HS-27A (cell line): ENCODE measurements at places on chromosomes 5 and 9.

GRCh38 chr5:61965069-61965468 lies 340.9 kb upstream of the KIF2A start:
- no peak for DNase-seq

- DNase-seq = no peak
These were observed 89.2 kb upstream of the ERBIN start for GRCh38 chr5:65837139-65837538.

- DNase-seq = peak; percentile 8
These were observed 36.3 kb upstream of the EBF1 start for GRCh38 chr5:159135896-159136531.

- DNase-seq = no peak
These were observed 97.4 kb downstream of the OSTF1 start for GRCh38 chr9:75185585-75186170.

DNA sequence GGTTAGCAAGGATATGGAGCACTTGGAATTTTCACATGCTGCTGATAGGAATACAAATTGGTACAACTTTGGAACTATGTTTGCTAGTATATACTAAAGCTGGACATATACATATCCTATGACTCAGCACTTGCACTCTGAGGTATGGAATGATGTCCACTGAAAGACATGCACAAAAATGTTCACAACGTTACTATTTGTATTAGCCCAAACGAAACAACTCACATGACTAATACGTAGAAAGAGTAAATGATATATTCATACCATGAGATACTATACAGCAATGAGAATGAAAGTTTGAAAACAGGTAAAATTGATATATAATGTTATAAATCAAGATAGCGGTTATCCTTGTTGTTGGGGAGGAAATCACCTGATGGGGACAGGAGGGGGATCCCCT lies 45.5 kb upstream of the CDC42SE2 start:
- DNase-seq = no peak

DNA sequence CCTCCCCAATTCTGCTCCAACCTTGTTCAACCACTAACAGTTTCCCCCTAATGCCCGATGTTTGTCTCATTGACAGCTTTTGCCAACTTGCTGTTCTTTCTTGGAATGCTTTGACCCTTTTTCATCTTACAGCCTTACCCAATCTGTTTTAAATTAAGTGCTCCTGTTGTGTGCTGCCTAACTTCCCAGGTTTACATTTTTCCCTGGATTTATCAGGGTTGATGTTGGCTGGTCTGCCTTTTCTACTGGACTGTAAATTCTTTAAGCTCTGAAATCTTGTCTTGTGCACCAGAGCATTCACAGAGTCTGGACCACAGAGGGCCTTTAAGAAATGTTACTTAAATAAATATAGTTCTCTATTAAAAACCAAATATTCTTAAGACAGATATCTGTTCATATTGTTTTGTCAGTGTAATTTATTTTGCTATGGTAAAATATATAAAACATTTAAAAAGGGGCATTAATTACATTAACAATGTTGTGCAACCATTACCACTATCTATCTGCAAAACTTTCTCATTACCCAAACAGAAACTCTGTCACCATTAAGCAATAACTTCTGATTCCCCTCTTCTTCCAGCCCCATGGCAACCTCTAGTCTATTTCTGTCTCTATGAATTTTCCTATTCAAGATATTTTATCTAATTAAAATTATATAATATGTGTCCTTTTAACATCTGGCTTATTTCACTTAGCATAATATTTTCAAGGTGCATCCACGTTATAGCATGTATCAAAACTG lies 73.0 kb downstream of the OSTF1 start:
- DNase-seq = no peak

- DNase-seq = peak; percentile 11
These were observed 25.9 kb upstream of the UNC5A start for GRCh38 chr5:176784218-176785165.

GRCh38 chr5:31247381-31247780 lies 53.9 kb downstream of the CDH6 start:
- DNase-seq = no peak

GRCh38 chr5:133456933-133457402 lies 155.4 kb downstream of the FSTL4 start:
- no peak for DNase-seq

- no peak for DNase-seq
These were observed 35.5 kb upstream of the ELL2 start for GRCh38 chr5:95996904-95997723.

GRCh38 chr5:173796721-173797495 lies 91.2 kb upstream of the CPEB4 start:
- DNase-seq = no peak

- no peak for DNase-seq
These were observed 51.8 kb downstream of the BASP1 start for GRCh38 chr5:17269201-17269600.

- no peak for DNase-seq
These were observed 744 bp upstream of the PPP2CA start for GRCh38 chr5:134226441-134227192.

GRCh38 chr5:77900691-77901090 lies 124.6 kb upstream of the TBCA start:
- no peak for DNase-seq

- DNase-seq = no peak
These were observed 49.6 kb downstream of the DOCK8 start for GRCh38 chr9:264231-264630.

GRCh38 chr5:3032513-3032912 lies 281.0 kb upstream of the IRX2 start:
- DNase-seq = no peak

DNA sequence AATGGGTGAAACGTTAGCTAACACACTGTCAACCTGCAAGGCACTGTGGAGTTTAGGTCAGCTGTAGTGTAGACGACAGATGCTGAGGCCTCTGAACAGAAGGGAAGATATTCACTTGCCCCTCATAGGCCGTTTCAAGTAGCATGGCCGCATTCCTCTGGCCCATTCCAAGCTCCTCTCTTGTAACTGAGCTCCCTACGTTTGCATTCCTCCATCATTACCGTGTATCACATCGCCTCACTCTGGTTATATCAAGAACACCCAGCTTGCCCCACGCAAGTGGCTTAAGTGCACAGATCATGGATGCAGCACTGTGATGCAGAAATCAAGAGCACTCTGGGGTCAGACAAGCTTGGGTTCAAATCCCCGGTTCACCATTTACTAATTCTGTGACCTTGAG lies 43.3 kb downstream of the PRELID2 start:
- no peak for DNase-seq

GRCh38 chr9:122058709-122059108 lies 34.4 kb downstream of the TTLL11 start:
- no peak for DNase-seq

- DNase-seq = no peak
These were observed 9.6 kb downstream of the NEK6 start for GRCh38 chr9:124267271-124267807.

- DNase-seq = no peak
These were observed 307.9 kb downstream of the KCTD16 start for GRCh38 chr5:144478565-144478964.

DNA sequence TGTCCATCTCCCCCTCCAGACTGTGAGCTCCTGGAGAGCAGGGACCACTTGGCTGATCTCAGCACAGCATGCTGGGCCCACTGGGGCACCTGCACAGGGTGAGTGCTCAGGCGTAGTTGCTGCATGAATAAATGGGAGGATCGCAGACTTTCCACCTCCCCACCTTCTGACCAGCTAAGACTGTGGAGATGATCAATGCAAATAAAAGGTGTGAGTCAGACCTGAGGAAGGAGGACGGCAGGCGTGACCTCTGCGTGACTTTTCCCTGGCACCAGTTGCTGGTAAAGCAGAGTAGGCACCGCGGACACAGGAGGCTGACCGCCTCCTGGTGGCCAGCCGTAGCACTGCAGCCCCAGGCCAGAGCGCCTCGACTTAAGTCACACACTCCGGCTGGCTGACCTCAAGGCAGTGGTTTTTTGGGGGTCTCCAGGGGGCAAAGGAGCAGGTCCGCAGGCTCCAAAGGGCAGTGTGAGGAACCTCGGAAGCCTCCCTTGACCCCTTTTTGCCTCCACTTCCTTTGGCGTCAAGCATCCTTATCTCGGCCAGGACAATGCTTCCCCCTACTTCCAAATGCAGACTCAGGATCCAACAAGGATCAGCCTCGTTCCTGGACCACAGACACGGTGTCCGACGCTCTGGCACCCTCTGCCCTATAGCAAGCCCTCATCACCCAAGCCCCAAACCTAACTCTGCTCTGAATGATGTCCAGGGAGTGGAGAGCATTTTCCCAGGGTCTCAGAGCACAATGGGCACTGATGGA lies 12.7 kb upstream of the TDRD7 start:
- DNase-seq = no peak

- no peak for DNase-seq
These were observed 962 bp upstream of the NR6A1 start for GRCh38 chr9:124771867-124772679.

DNA sequence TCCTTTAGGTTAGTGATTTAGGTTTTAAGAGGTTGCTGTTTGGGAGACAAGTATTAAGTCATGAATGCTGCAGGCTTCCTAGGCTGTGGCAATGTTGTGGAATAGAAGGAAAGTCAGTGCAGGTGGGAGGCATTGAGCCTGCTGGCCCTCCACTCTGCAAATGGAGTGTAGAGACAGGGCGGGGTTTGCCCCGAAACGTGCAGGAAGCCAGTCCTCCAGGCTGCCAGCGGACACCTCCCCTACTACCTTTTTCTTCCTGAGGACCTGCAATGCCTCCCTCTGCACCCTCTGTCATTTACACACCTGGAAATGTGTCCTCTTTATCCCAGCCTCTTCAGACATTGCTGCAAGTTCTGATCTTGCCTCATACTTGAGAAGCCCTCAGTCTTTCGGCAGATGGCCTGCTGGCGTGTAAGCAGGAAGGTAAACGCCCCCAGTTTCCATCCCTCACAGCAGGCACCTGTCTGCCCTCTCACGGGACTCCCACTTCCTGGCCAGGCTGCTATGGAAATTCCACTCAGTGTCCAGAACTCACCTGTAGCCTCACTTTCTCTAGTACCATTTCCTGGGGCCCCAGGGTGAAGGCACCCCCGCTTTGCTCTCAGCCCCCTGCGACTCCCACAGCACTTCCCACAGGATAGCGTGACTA lies 81.6 kb upstream of the BOD1 start:
- no peak for DNase-seq

DNA sequence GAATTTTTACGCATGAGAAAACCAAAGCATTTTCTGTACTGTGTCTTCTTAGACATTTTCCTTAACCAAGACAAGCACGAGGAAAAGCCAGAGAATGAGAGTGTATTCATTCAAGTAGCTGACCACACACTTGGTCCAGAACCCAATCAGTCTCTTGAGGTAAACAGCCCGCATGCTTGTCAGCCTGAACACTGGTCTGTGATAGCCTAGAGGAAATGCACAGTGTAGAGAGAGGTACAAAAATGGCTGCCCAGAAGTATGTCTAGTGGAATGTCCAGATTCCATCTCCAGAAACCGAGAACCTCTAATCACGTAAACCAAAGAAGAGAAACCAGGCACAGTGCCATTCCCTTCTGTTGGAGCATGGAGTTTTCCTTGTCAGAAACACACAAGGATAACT lies 80.0 kb upstream of the SNX2 start:
- DNase-seq = no peak

GRCh38 chr5:57482671-57483106 lies at the start of gene ACTBL2:
Gene ACTBL2, minus strand, starts transcription at chr5:57482811. Its CDS starts 104 bp downstream, at chr5:57482707.
- no peak for DNase-seq

- DNase-seq = no peak
These were observed 37.4 kb downstream of the PTTG1 start for GRCh38 chr5:160458806-160459800.

GRCh38 chr5:172648013-172648381 lies 6.9 kb downstream of the NEURL1B start:
- DNase-seq = no peak

GRCh38 chr5:74616236-74617146 lies 24.0 kb downstream of the ENC1 start:
- DNase-seq = no peak

DNA sequence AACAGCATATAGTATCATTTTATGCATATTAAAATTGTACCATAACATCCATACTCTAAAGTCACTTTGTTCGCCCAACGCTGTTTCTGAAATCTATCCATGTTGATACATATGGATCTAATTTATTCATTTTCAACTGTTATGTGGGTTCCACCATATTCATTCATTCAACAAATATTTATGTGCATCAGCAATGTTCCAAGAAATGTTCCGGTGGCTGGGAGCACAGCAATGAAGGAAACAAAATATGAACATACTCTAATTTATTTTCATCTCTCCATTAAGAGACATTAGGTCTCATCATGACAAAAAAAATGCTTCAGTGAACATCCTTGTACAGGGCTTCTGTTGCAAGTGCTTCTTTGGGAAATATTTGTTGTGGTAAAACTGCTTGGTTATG lies 75.4 kb downstream of the MARCHF3 start:
- no peak for DNase-seq

DNA sequence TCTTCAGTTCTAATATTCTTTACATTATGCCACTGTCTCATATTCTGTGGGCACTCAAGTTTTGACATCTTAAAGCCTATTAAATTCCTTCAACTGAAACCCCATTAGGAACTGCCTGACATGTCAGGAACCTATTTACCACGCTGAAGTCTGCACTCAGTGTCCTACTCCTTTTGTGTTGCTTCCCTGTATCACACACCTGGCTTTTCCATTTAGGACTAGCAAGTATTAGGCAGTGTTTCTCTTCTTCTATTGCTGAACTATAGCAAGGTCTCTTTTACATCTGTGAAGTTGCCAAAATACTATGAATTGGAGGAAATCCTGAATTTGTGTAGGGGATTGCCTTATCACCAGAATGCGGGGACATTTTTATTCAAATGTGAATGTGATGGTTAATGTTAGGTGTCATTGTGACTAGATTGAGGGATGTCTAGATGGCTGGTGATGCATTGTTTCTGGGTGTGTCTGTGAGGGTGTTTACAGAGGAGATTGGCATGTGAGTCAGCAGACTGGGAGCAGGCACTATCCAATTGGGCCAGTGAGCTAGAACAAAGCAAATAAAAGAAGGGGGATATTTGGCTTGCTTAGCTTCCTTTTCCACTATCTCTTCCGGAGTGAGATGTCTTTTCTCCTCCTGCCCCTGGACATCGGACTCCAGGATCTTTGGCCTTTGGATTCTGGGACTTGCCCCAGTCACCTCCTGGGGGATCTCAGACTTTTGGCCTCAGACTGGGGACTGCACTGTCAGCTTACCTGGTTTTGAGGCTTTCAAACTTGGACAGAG lies 21.2 kb upstream of the VCAN start:
- DNase-seq = no peak

DNA sequence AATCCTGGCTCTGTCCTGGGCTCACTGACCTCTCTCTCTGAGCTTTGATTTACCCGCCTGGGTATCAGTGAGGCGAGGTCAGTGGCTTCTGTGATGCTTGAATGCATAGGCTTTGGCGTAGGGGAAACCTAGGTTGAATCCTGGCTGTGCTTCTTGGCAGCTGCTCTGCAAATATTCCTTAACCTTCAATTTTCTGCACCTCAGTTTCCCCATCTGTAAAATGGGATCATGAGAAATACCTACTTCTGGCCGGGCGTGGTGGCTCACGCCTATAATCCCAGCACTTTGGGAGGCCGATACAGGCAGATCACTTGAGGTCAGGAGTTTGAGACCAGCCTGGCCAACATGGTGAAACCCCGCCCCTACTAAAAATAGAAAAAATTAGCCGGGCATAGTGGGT lies 7.2 kb downstream of the FGF18 start:
- no peak for DNase-seq

- DNase-seq = no peak
These were observed 38.0 kb upstream of the OLFM1 start for GRCh38 chr9:135049460-135049859.

- DNase-seq = peak; percentile 84
These were observed 157.4 kb downstream of the NR3C1 start for GRCh38 chr5:143245929-143246561.
